ENCODE measurements at places on chromosomes 4 and X. TPM values are rescaled to one million over a fixed set of nuclear protein-coding genes. Genes with fewer than 3 reads are reported as not detected.

Gene EFHC2
- total RNA-seq, result 0.10 TPM

Gene GABRB1
- total RNA-seq, result 0.47 TPM

Gene SLC2A9
- total RNA-seq, result 3.8 TPM

Gene ETDA
- total RNA-seq, result not detected

Gene REELD1
- not detected for total RNA-seq

Gene NDST3
- not detected for total RNA-seq

Gene FGD1
- 8.3 TPM for total RNA-seq

Gene SCFD2
- 13.9 TPM for total RNA-seq

Gene USP17L28
- not detected for total RNA-seq

Gene SPOCK3
- total RNA-seq, result 2.0 TPM

Gene PWWP3B
- 0.18 TPM for total RNA-seq

Gene ARL9
- 0.10 TPM for total RNA-seq

Gene ERCC6L
- total RNA-seq, result 1.2 TPM

Gene NLGN3
- 0.10 TPM for total RNA-seq

Gene KIAA1210
- not detected for total RNA-seq

Gene VCX3B
- total RNA-seq, result not detected

Gene MGAT4D
- total RNA-seq, result not detected

Gene TLR2
- total RNA-seq, result 8.8 TPM

Gene GAGE12J
- not detected for total RNA-seq

Gene SPATA4
- not detected for total RNA-seq

Gene CETN2
- 24.7 TPM for total RNA-seq

Gene PTTG2
- total RNA-seq, result not detected

Gene TRIM61
- total RNA-seq, result not detected

Gene BEX2
- 1.3 TPM for total RNA-seq

Gene ITM2A
- 159 TPM for total RNA-seq

Gene YTHDC1
- 34.7 TPM for total RNA-seq

Gene FGF2
- 3.0 TPM for total RNA-seq

Gene CHRDL1
- total RNA-seq, result 4.0 TPM

Gene RAB9B
- 1.5 TPM for total RNA-seq

Gene SPANXN1
- total RNA-seq, result not detected

Gene MAGEA9B
- total RNA-seq, result not detected

Gene PAGE2B
- not detected for total RNA-seq

Gene ZNF630
- 2.0 TPM for total RNA-seq

Gene MRFAP1
- 221 TPM for total RNA-seq

Gene TEX13B
- 0.47 TPM for total RNA-seq

Gene MAGEB10
- not detected for total RNA-seq

Gene TMEM255A
- 0.05 TPM for total RNA-seq

Gene MAGEH1
- total RNA-seq, result 23.8 TPM

Gene SLC9A7
- total RNA-seq, result 7.5 TPM

Gene PCDH19
- total RNA-seq, result 0.34 TPM

Gene ARMCX5
- total RNA-seq, result 8.1 TPM

Gene GAGE12F
- total RNA-seq, result not detected

Gene TEX13D
- not detected for total RNA-seq

Gene WDR13
- 104 TPM for total RNA-seq

Gene DKC1
- 26.4 TPM for total RNA-seq

Gene SPANXA2
- total RNA-seq, result not detected

Gene LRIT3
- 0.15 TPM for total RNA-seq

Data from glomerular endothelial cell (primary cell).